ENCODE measurements at places on chromosomes 1 and 21.

- no peak for DNase-seq
These were observed 121.8 kb downstream of the EPHB2 start for GRCh38 chr1:22832414-22832786.

DNA sequence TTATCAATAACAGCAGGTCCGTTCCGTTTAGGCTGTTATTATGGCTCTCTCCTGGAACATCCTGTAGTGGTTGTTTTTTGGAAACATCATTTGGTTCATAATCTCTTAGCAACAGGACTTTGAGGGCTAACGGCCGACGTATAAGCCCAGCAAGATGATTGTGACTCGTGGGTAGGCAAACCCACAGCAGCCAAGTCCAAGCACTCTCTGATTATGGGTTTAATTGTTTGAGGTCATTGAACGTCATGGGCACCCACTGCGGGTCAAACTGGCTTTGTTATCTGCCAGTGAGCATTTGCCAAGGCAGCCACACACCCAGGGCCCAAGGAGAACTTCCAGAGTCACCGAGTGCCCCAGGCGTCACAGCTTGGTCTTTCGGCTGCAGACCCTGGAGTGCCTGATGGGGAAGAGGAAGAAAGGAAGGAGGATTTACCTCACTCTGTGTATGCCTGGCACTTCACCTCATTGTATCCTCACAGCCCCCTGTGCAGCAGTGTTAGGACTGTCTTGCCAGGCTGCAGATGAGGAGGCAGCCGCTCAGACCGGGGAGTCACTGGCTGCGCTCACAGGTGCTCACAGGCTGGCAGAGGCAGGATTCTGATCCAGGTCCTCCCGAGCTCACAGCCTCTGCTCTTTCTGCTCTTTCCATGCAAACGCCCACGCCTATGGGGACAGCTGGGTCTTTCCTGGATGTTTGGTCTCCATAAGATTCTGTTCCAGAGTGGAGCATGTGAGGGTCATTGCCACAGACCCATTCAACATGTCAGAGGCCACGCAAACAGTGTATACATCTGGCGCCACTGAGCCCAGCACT is 30.8 kb upstream of the EPS8L3 start:
- DNase-seq = no peak

DNA sequence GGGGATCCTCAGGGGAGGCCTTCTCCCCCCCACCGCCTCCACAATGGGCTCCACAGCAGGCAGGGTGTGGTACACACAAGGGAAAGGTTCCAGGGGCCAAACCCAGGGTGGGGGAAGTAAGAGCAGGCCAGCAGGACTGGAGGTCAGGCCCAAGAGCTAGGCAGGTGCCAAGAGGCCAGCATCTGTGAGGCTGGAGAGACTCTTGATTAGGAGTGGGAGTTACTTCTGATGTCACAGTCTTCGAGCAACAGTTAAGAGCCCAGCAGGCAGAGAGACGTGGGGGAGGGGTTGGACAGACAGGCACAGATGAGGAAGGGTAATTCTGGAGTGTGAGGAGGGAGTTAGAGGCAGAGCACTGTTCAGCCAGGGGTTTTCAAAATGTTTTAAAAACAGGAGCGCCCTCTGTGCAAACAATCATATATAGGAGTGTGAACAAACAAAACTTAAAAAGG is 55.8 kb downstream of the SLC9A1 start:
- DNase-seq = no peak

- DNase-seq = no peak
These were observed 86.2 kb downstream of the TEX35 start for GRCh38 chr1:178599087-178599486.

DNA sequence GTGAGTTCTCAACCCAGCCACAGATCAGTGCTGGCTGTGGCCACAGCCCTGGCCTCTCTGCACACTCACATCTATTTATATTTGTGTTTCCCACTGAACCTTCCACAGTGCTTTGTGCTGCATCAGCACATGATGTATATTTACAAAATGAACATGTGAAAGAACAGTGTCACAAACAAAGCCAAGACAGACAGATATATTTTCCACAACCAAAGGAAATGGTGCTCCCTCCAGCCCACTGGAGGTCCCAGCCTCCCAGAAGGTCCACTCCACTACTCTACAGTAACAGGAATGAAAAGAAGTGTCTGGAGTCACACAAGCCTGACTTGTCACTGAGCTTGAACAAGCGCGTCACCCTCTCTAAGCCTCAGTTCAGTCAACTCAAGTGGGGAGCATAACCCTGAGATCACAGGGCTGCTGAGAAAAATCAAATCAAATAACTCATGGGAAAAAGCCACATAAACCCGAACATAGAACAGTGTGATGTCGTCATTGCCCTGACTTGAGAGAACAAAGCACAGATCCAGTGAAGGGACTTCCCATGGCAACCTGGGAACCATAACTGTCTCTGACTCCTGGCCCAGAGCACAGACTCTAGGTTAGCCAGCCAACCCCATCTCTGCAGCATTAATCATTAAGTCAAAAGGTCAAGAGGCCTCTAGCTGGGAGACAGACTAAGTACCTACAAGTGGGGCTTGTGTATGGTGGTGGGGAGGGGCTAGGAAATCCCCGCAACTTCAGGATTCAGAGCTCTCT is 121.2 kb downstream of the TRABD2B start:
- DNase-seq = no peak

DNA sequence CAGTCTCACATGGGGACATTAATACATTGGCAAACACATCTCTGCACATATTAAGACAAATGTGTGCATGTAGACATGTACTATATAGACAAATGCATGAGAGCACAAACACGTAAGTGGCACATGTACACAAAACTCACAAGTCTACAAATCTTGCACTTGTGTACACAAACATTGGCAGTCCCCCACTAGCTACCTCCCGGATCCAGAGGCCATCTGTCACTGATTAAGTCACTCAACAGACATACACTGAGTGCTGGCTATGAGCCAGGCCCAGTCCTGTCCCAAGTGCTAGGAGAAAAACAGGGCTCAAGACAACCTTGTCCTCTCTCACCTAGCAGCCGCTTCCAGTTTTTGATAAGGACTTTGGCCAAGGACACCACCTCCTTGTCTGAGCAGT is 7.0 kb downstream of the TCEA3 start:
- no peak for DNase-seq

DNA sequence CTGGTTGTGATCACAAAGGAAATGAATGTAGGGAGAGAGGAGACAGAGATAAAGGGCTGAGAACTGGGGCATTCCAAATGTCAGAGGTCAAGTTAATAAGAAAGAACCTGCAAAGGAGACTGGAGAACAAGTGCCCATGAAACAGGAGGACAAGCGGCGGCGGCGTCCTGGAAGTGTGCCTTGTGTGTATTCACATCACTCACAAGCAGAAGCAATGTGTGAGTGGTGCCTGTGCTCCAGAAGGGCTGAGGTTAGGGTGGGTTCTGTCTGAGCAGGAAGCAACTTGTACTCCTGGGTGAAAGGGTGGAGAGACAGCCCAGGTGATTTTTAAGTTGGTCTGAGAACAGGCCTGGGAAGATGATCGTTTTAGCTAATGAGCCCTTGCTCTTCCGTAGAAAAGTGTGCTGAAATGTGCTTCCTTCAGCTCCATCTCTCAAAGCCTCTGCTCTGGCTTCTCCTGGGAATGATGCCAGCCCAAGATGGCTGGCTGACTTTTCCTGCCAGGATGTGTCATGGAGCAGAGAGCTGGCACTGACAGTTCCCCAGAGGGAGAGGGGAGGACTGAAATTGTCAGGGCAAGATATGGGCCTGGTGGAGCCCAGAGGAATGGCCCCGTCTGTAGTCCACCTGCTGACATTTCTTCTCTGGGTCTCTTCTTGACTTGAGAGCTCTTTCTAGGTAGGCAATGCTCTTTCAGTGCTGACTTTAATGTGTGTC is 25.1 kb upstream of the PLEKHA6 start:
- no peak for DNase-seq

DNA sequence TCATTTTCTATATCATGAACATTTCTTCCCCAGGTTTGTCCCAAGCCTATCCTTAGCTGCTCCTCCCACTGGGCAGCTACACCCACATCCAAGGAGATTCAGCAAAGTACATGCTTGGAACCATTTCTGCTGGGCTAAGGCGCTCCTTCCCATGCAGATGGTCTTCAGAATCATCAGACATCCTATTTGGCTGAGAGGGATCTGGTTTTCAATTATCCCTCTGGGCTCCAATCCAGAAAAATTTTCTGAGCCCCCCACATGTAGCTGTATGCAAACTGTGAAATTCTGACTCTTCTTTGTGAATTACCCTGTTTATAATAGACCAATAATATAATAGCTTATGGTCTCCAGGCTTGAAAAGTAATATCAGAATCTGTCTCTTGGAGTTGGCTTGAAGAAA is 99.2 kb downstream of the LAMC2 start:
- no peak for DNase-seq

- DNase-seq = no peak
These were observed 5.6 kb downstream of the KIF17 start for GRCh38 chr1:20712215-20712577.

DNA sequence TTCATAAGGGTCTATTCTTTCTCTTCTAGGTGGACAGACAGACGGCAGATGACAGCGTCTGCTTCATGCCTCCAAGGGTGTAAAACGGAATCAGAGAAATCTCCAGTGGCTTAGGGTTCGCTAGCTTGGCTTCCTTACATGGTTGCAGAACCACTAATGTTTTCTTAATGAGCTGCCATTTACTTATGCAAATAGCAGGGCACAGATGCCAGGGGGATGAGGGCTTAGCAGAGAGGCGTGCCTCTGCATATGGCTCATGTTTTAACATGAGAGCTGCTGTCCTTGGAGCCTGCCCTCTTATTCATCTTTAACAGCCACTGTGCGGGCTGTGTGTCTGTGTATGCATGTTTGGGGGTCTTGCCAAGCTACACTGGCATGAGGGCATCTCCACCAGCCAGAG is 119.6 kb downstream of the IER5 start:
- no peak for DNase-seq

Measured in amygdala (tissue), 56 donors.